ENCODE measurements at places on chromosomes 13 and 19.

GRCh38 chr13:103394618-103395017 lies 328.4 kb upstream of the SLC10A2 start:
- no peak for DNase-seq

DNA sequence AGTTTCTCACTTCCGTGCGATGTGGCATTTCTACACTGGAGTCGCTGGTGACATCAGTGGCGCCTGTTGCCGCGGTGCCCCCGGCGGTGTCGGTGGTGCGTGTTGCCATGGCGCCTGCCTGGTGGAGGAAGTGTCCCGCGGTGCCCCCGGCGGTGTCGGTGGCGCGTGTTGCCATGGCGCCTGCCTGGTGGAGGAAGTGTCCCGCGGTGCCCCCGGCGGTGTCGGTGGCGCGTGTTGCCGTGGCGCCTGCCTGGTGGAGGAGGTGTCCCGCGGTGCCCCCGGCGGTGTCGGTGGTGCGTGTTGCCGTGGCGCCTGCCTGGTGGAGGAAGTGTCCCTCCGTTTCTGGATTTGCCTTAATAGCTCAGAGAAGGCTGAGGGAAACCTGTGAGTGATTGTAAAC lies 127.6 kb downstream of the KDM4B start:
- no peak for DNase-seq

GRCh38 chr13:47017476-47017875 lies 120.6 kb upstream of the HTR2A start:
- no peak for DNase-seq

DNA sequence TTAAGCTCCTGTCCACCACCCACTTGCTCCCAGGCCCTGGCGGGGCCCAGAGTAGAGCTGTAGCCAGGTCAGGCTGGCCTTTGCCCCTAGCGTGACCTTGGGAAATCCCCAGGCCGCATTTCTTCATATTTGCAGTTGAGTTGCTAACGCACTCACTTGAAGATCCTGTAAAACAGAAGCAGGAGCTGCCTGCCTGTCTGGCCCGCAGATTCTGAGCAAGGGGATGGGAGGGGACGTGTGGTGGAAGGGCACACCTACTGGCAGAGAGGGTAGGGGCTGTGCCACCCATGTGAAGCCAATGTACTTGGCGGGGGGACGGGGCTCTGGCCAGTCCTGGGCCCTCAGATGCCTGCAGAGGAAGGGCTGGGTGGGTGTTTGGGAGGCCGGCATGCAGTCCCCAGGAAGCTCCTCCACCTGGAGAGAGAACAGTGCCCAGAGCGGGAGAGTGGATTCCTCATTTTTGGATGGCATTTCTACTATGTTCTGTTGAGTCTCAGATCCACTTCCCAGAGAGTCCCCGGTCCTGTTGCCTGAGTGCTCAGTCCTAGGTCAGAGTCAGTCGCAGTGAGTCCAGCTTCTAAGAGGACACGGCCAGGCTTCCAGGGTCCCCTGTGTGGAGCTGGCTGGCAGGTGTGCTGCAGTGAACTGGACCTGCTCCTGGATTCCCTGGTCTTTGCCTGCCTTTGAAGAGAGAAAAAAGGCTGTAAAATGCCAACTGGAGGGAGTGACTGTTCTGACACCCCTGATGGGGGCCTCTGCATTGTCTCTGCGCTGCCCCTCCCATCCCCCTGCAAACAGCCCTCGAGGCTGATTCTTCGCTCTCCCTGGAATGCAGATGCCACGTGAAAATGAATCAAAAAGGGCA lies 62.9 kb downstream of the GGACT start:
- DNase-seq, result no peak

- no peak for DNase-seq
These were observed 272.8 kb downstream of the OLFM4 start for GRCh38 chr13:53301449-53301848.

- DNase-seq, result no peak
These were observed 4.1 kb upstream of the CD79A start for GRCh38 chr19:41872775-41873647.

DNA sequence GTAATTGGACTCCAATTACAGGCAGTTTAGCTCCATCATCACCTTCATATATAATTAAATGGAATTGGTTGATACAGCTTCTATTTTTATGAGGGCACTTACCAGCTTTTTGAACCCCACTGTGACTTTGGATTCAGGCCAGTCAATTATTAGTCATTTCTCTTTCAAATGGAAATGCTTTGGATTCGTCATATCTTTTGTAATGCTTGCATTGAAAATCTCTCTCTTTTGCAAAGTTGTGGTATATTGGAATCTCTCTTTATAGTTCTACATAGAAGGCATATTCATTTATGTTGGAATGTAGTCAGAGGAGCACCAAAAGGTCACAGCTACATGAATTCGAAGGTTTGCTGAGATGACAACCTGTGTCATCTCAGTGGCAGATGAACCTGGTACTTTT lies 1074.3 kb upstream of the SLC10A2 start:
- no peak for DNase-seq

- DNase-seq, result no peak
These were observed 216.8 kb downstream of the DIAPH3 start for GRCh38 chr13:59946944-59947343.

- no peak for DNase-seq
These were observed 23.4 kb downstream of the UBAC2 start for GRCh38 chr13:99224021-99224420.

Measured in vagina (tissue), 2 donors.